SK-N-SH treated with all-trans-retinoic acid at 6 μM for 48 hours (cell line): ENCODE measurements at places on chromosomes 6 and 20.

GRCh38 chr6:169961772-169962561 lies 210.5 kb downstream of the ERMARD start:
- ATAC-seq = no peak

- ATAC-seq = no peak
Observed at GRCh38 chr6:2242311-2242710, 3.1 kb downstream of the GMDS start.

DNA sequence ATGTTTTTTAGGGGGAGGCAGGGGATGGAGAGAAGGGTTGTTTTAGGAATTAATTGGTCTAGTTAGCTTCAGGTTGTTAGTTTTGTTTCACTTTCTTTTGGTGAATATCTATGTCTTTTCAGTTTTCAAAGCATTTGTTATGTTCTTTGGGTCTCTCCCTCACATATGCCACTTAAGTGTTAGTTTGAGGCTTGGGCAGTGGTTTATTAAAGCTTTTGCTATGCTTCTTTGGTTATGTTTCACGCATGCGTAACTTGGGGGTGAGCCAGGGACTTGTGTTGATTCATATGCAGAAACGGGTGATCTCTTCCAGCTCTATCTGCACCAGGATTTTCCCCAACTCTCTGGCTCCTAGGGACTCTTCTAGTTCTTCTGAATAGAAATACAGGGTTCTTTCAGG lies 11.4 kb upstream of the MMS22L start:
- ATAC-seq = no peak

- ATAC-seq = no peak; the same call in 2 of the 3 replicates
Observed at GRCh38 chr6:113645986-113646385, 211.2 kb upstream of the MARCKS start.

GRCh38 chr6:69887026-69887425 lies 20.7 kb downstream of the COL19A1 start:
- ATAC-seq = no peak

DNA sequence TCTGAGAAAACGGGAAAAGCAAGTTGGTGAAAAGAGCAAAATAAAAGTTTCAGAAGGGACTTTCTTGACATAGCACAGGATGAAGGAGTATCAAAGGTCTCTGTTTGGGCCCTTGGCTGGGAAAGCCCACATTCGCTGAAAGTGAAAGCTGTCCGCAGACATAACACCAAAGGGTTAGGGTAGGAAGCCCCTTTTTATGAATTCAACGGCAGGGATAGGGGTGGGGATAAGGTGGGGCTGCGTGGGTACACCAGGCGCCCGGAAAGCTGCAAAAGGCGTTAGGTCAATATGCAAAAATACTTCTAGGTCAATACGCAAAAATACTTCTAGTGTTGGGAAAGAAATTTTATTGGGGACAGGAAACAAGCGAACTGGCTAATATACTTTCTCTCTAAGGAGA lies 135.1 kb downstream of the OR2B2 start:
- no peak for ATAC-seq
